ENCODE measurements at places on chromosomes 7 and 10.
A peak's percentile ranks its signal among the peaks of the same experiment; 100 is the strongest.

- DNase-seq, result peak; percentile 19
Measured at GRCh38 chr7:152894295-152895170, 135.0 kb downstream of the ACTR3B start.

- DNase-seq, result no peak
Measured at GRCh38 chr7:157279741-157280215, 57.0 kb upstream of the DNAJB6 start.

GRCh38 chr10:104021246-104021645 lies 54.3 kb downstream of the SLK start:
- DNase-seq, result no peak

- no peak for DNase-seq
Measured at GRCh38 chr10:77236700-77237099, 400.9 kb downstream of the KCNMA1 start.

DNA sequence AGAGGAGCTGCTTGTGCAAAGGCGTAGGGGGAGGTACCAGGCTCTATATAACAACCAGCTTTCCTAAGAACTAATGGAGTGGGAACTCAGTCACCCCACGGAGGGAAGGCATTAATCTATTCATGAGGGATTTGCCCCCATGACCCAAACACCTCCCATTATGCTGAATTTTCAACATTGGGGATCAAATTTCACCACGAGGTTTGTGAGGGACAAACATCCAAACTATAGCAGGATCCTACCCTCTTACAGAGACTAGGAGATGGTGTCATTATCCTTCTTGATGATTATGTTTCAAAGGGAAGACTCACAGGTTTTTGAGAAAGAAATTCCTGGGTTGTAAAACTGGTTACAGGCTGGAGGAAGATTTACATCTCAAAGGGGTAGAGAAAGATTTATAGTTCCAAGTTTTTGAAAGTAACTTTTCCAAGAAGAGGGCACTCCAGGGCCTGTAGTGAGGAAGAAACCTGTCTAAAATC lies 295.0 kb upstream of the DKK1 start:
- no peak for DNase-seq

- DNase-seq, result no peak
Measured at GRCh38 chr10:75433216-75433615, 1.8 kb downstream of the LRMDA start.

DNA sequence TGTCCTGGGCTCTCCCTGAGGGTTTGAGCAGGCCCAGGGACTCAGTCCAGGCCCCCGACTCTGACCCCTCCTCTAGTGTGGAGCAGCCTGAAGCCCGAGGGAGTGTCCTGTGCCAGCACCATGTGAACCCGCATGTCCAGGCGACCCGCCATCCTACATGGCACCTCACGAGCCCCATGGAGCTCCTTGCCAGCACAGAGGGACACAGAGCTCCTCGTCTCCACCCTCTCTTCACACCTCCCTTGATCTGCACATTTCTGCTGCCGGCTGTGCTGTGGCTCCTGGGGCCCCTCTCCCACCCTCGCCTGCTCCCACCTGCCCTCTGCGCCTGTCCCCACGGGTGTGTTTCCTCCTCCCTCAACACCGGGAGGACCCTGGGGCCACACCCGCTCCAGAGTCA lies 103.5 kb downstream of the ADARB2 start:
- DNase-seq, result no peak

Data from stimulated activated CD8-positive, alpha-beta memory T cell treated with anti-CD3 and anti-CD28 coated beads, Interleukin-2, amount 100 ng/mL, for 48 hours (primary cell).